ENCODE measurements at places on chromosomes 6 and 20.

- H3K4me3 ChIP-seq: no peak overlapping the region
- no peaks in the 10 kb centered on the region for H3K36me3 ChIP-seq
- H3K27ac ChIP-seq: no peak overlapping the region
- DNase-seq: no peak
- H3K27me3 ChIP-seq: peaks cover 32% of the 10 kb centered on the region
- H3K4me1 ChIP-seq: no peaks in the 10 kb centered on the region
Measured at GRCh38 chr6:138346302-138347195, 31.2 kb upstream of the SMIM28 start.

DNA sequence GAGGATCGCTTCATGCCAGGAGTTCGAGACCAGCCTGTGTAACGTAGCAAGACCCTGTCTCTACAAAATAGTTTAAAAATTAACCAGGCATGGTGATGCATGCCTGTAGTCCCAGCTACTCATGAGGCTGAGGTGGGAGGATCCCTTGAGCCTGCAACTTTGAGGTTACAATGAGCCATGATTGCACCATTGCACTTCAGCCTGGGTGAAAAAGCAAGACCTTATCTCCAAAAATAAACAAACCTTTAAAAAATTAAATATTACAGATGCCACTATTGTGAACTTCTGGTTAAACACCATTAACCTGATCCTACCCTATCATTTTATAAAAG is 116.8 kb downstream of the ARHGAP18 start:
- H3K36me3 ChIP-seq: peaks cover 9% of the 10 kb centered on the region
- no peak overlapping the region for H3K4me3 ChIP-seq
- H3K27me3 ChIP-seq: no peaks in the 10 kb centered on the region
- no peaks in the 10 kb centered on the region for H3K4me1 ChIP-seq

DNA sequence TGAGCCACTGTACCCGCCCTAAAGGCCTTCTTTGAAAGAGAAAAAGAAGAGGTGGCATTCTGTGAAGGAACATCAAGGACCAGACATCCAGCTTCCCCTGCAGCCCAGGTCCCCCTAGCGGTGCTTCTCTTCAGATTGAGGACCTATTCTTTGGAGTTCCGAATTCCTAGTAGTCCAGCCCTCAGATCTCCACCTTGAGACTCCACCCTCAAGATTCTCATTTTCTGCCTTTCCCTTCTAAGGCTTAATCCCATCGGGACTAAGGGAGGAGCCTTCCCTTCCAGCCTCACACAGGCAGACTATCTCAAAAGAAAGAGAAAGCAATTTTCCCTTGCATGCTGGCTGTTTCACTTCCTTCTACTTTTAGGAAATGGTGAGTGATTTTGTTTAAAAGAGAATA is 32.5 kb downstream of the MUC22 start:
- H3K4me3 ChIP-seq: peak overlapping the region; percentile 37
- no peak for DNase-seq
- H3K36me3 ChIP-seq: no peaks in the 10 kb centered on the region

DNA sequence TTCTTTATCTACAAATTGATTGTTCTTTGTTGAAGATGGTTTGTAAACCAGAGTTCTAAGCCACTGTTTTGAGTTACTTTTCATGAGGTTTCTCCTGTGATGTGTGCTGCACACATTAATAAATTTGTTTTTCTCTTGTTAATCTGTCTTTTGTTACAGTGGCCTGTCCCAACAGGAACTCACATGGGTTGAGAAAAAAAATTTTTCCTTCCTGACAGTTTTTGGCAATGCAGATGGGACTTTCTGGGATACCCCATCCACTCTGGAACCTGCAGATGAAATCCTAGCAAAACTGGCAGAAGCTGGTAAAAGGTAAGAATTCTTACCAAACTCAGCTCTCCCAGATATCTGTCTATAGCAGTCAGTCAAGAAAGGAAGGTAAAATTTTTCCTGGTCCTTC is 88.1 kb downstream of the CEP162 start:
- no peak overlapping the region for H3K4me3 ChIP-seq
- peaks cover 4% of the 10 kb centered on the region for H3K36me3 ChIP-seq
- no peaks in the 10 kb centered on the region for H3K4me1 ChIP-seq
- H3K27ac ChIP-seq: no peak overlapping the region

DNA sequence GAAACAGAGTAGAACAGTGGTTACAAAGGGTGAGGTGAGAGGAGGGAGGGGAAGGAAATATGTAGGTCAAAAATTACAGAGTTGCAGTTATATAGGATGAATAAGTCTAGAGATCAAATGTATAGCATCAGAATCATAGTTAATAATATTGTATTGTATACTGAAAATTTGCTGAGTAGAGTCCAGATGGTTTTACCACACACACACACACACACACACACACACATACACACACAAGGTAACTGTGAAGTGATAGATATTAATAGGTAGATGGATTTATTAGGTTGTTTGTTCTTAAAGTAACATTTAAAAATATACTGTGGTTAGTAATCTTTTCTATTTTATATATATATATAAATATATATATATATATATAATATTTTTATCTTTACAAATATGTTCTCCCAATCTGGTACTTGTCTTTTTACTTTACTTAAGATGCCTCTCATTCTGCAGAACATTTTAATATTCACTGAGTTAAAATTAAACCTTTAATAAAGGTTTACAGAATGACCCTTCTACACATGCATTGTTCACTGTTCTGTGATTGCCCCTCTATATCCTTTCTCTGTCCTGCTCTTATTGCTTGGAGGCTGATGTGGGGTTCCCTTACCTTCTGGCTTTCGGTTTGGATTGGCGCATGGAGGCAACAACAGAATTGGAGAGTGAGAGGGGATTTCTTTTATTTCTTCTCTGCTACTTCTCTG is 408 bp downstream of the PTCHD4 start:
- no peak overlapping the region for H3K27ac ChIP-seq
- no peaks in the 10 kb centered on the region for H3K36me3 ChIP-seq
- H3K27me3 ChIP-seq: no peaks in the 10 kb centered on the region
- no peak overlapping the region for H3K4me3 ChIP-seq
- no peak for DNase-seq
- no peaks in the 10 kb centered on the region for H3K4me1 ChIP-seq

DNA sequence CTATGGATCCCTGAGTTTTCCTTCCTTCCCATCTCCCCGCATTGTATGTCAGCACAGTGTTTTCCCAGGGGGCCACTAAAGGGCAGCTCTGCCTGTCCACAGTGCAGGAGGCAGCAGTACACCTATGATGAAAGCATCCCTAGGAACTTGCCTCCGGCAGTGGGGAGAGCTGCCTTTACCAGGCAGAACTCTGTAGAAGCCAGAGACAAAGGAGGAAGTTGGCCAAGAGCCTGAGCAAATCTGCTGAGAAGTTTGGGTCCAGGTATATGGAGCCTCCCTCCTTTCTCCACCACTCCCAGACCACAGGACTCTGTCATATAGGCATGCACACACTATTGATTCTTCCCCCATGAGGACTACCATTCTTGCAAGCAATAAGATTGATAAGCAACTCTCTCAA is 282.7 kb downstream of the TBC1D7 start:
- H3K4me3 ChIP-seq: no peak overlapping the region
- H3K4me1 ChIP-seq: peaks cover 2% of the 10 kb centered on the region

GRCh38 chr6:112005013-112005371 is 48.9 kb upstream of the CCN6 start:
- no peak overlapping the region for H3K27ac ChIP-seq
- no peak overlapping the region for H3K4me3 ChIP-seq
- no peak for DNase-seq
- no peaks in the 10 kb centered on the region for H3K36me3 ChIP-seq

GRCh38 chr6:143513410-143513809 is 1.9 kb upstream of the FUCA2 start:
- peak overlapping the region; percentile 41 for H3K4me3 ChIP-seq
- DNase-seq: peak; percentile 59
- H3K27me3 ChIP-seq: peaks cover 8% of the 10 kb centered on the region
- peak overlapping the region; percentile 14 for H3K27ac ChIP-seq

DNA sequence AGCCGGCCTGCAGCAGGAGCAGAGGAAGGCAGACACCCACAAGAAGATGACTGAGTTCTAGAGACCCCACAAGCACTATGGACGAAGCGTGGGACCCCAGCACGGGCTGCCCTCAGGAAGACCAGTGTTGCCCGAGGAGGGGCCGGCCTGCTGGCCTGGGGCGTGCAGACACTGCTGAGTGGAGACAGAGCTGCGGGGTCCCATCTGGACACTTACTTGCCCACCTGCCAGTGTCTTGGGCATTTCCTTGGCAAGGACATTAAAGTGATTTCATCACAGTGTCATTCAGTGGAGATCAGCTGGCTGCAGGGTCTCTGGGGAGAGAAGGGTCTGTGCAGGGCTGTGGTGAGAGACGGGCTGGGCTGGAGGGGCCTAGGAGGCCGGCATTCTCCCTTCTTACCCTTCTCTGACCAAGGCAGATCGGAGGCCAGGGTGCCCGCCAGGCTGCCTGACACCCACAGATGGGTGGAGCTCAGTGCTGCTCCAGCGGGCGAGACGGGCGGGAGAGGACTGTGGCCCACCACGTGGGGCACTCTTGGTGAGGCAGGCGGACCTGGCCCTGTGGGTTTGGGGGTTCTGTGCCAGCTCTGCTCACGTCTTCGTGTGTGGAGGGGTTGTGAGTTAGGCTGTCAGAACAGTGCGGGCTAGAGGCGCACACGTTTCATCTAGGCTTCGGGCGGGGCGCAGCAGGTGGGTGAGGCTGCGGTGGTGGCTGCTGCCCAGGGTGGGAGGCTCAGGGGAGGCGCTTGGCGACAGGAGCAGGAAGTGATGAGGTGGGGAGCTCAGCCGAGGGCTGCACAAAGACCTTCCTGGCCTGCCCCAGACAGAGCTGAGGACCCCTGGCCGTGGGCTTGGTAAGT is at the start of gene LIME1:
TSS of gene LIME1 (plus strand) at position 806 of the 860 bp plus-strand sequence. CDS start 886 bp downstream, outside the sequence.
- peaks cover 8% of the 10 kb centered on the region for H3K36me3 ChIP-seq
- H3K4me1 ChIP-seq: peaks cover 14% of the 10 kb centered on the region
- peak; percentile 84 for DNase-seq

- DNase-seq: no peak
- peak overlapping the region; percentile 57 for H3K4me3 ChIP-seq
Measured at GRCh38 chr6:41439524-41440418, 104.4 kb downstream of the NCR2 start.

DNA sequence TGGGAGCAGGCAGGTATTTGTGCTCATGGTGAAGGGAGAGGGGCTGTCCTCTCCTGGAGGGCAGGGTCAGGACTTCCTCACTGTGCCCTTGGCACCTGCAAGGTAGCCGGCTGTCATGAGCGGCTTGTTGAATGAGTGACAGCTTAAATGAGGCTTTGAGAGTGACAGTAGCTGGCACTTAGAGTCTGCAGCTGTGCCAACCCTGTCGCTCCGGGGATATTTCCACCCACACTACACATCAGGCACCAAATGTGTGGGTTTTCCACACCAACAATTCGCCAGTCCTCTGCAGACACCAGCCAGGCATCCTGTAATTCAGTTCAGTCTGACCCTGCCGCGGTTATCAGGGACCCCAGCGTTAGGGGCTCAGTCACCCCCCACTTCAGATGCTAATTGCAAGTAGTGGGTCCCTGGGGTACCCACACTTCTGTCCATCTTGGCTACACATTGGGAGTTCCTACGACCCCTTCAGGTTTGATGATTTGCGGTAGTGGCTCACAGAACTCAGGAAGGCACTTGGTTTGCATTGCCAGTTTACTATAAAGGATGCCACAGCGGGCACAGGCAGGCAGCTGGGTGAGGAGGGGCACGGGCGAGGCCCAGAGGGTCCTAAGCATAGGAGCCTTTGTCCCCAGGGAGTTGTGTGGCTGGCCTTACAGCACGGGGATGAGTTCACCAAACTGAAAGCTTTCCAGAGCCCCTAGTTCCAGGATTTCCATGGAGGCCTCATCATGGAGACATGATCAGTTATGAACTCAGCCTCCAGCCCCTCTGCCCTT is 9.1 kb downstream of the MTG2 start:
- H3K4me3 ChIP-seq: no peak overlapping the region
- H3K27ac ChIP-seq: no peak overlapping the region
- peaks cover 12% of the 10 kb centered on the region for H3K4me1 ChIP-seq
- no peak for DNase-seq
- H3K27me3 ChIP-seq: no peaks in the 10 kb centered on the region

GRCh38 chr20:34083137-34083536 is 28.9 kb downstream of the EIF2S2 start:
- DNase-seq: no peak
- no peak overlapping the region for H3K27ac ChIP-seq
- H3K27me3 ChIP-seq: no peaks in the 10 kb centered on the region

- no peak overlapping the region for H3K27ac ChIP-seq
- H3K4me3 ChIP-seq: no peak overlapping the region
- peaks cover 3% of the 10 kb centered on the region for H3K4me1 ChIP-seq
- DNase-seq: no peak
- peaks cover 26% of the 10 kb centered on the region for H3K27me3 ChIP-seq
Measured at GRCh38 chr20:20273286-20273685, 94.6 kb upstream of the INSM1 start.

DNA sequence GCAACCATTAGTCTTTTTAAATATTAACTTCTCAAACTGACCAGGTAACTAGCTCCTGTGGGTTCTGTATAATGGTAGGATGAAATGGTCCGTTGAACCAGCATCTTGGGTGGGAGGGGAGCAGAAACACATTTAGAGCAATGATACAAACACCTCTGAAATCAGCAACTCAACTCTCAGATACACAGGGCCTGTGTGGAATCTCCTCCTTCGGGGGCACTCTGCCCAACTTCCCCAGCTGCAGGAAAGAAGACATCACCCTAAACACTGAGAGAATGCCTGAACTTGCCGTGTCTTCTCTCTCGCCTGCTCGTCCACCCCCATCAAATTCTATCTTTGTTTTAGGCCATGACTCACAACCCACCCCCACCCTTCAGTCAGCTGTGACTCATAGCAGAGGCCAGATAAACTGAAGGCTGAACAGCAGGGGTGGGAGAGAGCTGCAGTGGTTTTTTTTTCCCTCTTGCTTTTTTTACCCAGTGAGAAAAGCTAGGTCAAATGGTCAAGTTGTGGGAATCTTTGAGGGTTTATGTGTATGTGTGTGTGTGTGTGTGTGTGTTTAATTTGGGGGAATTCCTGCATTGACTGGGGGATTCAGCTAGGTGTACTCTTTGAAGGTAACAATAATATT is 593.4 kb upstream of the JAG1 start:
- no peaks in the 10 kb centered on the region for H3K4me1 ChIP-seq
- no peaks in the 10 kb centered on the region for H3K27me3 ChIP-seq
- H3K4me3 ChIP-seq: no peak overlapping the region

DNA sequence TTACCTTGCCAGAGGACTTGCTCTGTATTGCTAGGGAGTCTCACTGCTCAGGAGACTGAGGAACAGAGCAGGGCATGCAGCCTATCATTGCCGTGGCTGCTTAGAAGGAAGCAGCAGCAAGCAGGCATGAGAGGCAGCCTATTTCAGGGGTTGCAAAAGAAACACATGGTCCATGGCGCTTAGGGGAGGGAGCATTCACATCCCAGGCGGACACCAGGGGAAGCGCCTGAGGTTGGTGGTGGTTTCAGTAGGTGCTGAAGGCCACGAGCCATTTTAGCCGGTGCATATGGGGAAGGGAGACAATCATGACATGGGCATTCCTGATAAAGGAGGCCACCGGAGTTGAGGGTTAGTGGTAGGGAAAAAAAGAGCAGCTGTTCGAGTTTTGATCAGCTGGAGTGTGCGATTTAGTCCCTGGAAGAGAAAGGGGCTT is 20.9 kb downstream of the FARS2 start:
- H3K27me3 ChIP-seq: no peaks in the 10 kb centered on the region
- no peak for DNase-seq
- peaks cover 8% of the 10 kb centered on the region for H3K36me3 ChIP-seq
- no peak overlapping the region for H3K27ac ChIP-seq
- H3K4me3 ChIP-seq: no peak overlapping the region
- H3K4me1 ChIP-seq: peaks cover 17% of the 10 kb centered on the region

Measured in activated naive CD8-positive, alpha-beta T cell treated with anti-CD3 and anti-CD28 coated beads, Interleukin-2, amount 10 ng/mL, durations not matched to agents 7 days and 5 days (primary cell).